Muscle of leg (tissue), 16 donors: ENCODE measurements at places on chromosomes 5 and 9. TPM values are rescaled to one million over a fixed set of nuclear protein-coding genes. Genes with fewer than 3 reads are reported as not detected.

Gene FOXD4L6
- not detected for polyA plus RNA-seq

Gene SLC25A2
- polyA plus RNA-seq = not detected

Gene PCDHB16
- polyA plus RNA-seq = 2.9 TPM

Gene CCDC180
- 11.3 TPM for polyA plus RNA-seq

Gene PCDHGA3
- 0.98 TPM for polyA plus RNA-seq

Gene SLC22A4
- polyA plus RNA-seq = 3.2 TPM

Gene ADGRD2
- polyA plus RNA-seq = not detected

Gene NSMF
- 24.6 TPM for polyA plus RNA-seq

Gene RIGI
- 5.2 TPM for polyA plus RNA-seq

Gene ROPN1L
- polyA plus RNA-seq = not detected

Gene ECSCR
- polyA plus RNA-seq = 39.8 TPM

Gene LRRC19
- polyA plus RNA-seq = 0.09 TPM

GRCh38 chr5:98455665-98456064 is 317.8 kb upstream of the RGMB start:
- no peak for DNase-seq

DNA sequence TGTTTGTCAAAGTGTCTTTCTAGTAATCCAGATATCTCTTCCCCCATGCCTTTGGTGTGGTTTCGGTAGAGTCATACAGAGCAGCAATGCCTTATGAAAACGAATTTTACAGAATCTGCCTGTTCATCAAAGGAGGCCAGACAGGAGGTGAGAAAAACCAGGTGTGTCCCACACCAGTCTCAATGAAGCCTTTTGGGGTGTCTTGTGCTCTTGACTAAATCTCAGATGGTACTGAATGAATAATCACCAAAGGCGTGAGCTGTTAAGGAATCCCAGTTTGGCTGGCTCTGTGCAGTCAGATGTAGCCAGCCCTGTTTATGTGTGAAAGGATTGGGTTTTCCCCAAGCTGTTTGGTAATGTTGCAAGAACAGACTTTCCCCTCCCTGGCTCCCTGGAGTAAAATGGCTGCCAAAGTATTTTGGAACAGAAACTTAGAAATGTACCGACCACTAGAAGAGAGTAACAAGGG is 70.8 kb upstream of the CDKN2B start:
- peak; percentile 67 for DNase-seq

DNA sequence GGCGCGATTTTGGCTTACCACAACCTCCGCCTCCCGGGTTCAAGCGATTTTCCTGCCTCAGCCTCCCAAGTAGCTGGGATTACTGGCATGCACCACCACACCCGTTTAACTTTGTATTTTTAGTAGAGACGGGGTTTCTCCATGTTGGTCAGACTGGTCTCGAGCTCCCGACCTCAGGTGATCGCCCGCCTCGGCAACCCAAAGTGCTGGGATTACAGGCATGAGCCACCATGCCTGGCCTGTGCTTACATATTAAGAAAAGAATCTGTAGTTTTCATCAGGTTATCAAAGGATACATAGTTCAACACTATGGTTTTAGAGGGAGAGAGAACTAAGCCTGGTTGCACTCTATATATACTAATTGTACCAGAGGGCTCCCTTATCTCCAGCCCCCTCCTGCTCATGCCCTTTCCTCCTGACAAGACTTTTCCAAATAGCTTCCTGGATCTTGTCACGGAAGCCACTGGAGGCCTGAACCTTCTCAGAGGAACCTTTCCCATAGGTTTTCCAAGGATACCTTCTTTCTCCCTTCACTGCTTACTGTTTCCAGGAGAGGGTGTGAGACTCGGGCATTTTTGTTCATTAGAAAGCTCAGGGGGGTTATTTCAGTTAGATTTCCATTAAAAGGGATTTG is 53.1 kb downstream of the SLC44A1 start:
- no peak for DNase-seq

- no peak for DNase-seq
Observed at GRCh38 chr5:34464829-34465228, 191.3 kb upstream of the RAI14 start.

DNA sequence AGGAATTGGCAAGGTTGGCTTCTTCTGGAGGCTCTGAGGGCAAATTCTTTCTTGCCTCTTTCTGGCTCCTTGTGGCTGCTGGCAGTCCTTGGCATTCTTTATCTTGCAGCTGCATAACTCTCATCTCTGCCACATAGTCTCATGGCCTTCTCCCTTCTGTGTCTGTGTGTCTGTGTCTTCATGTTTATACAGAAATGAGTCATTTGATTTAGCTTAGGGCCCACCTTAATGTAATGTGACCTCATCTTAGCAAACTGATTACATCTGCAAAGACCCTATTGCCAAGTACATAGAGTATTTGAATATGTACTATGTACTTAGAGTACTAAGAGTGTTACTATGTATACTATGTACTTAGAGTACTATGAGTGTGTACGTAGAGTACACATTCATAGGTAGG is 122.5 kb downstream of the RFK start:
- no peak for DNase-seq

DNA sequence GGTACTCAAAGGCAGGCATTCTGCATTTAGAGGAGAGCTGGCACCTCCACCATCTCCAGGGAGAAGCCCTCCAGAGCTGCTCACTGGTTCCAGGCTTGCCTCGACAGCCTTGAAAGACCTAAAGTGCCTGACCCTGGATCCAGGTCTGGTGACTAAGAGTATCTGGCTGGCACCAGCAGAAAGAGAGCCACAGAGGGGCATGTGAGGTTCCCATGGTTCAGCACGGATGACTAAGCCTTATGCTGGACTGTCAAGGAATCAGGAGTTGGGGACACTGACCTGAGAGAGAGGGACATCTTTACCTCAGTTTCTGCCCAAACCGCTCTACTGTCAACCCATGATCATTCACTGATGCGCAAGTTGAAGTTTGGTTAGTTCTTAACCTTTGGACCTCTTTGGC is 3.0 kb downstream of the ACTL7A start:
- no peak for DNase-seq

DNA sequence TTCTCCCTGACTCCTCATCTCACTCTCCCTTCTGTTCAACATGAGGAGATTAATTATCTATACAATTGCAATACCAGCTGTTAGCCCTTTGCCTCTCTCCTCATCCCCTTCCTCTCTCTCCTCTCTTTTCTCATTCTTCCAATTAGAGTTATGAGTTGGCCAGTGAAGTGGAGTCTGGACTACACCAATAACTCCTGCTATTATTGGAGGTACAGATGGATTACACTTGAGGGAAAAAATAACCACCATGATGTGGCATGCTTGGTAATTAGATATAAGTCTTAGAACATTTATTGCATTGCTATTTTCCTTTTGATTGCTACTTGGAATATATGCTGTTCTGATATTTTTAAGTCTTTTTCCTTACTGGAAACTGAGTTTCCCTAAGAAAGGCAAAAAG is 159.2 kb downstream of the FRMD3 start:
- DNase-seq = no peak

DNA sequence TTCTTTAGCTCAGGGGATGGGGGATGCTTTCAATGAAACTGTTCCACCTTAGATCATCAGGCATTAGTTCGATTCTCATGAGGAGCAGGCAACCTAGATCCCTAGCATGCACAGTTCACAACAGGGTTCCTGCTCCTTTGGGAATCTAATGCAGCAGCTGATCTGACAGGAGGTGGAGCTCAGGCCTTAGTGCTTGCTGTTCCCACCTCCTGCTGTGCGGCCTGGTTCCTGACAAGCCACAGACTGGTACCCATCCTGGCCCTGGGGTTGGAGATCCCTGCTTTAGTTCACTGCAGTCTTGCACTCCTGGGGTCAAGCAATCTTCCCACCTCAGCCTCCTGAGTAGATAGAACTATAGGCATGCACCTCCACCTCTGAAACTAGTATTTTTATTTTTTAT is 1369.8 kb upstream of the NUDT12 start:
- DNase-seq = no peak

DNA sequence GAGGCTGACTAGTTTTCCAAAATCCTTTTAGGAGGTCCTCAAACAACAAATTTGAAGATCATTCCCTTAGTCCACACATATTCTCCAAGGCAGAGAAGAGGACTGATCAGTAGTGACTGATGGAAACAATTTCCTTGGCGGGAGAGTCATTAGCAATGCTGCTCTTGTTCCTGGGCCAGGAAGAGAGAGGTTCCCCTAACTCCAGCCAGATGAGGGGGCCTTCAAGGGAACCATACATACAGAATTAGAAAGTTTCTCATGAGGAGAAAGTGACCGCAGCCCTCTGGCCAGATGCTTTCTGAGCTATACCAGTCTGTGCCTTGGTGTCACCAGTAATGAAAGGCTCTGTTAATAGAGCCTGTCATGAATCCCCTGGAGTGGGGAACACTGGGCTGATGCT is 539.4 kb downstream of the BNC2 start:
- peak; percentile 85 for DNase-seq

GRCh38 chr5:84589926-84590325 is 205.2 kb upstream of the EDIL3 start:
- no peak for DNase-seq

GRCh38 chr5:19605846-19606407 is 382.1 kb downstream of the CDH18 start:
- DNase-seq = no peak

GRCh38 chr5:133792655-133793054 is 175.8 kb downstream of the C5orf15 start:
- DNase-seq = peak; percentile 46

DNA sequence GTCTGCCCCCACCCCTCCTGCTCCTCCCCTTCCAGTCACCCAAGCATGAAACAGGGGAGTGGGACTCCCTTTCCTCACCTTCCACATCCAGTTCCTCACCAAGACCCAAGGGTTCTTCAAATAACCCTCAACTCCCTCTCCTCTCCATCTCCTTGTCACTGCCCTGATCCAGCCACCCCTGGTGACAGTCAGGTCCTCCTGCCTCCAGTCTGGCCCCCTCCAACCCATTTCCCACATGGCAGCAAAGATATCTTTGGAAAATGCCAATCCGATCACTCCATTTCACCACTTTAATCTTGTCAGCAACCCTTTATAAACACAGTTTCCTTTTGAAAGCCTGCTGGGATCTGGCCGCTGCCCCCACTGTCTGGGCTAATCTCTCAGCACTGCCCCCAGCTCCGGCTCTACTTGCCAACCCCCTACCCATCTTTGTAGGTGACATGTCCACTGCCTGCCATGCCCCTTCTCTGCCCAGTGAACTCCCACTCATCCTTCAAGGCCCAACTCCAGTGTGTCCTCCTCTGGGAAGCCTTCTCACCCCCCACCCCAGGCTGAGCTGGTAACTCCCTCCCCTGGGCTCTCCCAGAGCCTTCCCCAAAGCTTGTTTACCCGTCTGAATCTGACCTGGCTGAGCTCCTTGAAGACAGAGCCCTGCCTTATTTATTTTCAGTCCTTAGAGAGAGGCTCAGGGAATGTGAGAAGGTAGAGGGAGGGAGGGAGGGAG is 781 bp upstream of the MYOZ3 start:
- DNase-seq = peak; percentile 23

GRCh38 chr5:6753851-6754250 is 40.6 kb downstream of the TENT4A start:
- DNase-seq = no peak

GRCh38 chr5:172530406-172530805 is 76.1 kb upstream of the SH3PXD2B start:
- DNase-seq = no peak

DNA sequence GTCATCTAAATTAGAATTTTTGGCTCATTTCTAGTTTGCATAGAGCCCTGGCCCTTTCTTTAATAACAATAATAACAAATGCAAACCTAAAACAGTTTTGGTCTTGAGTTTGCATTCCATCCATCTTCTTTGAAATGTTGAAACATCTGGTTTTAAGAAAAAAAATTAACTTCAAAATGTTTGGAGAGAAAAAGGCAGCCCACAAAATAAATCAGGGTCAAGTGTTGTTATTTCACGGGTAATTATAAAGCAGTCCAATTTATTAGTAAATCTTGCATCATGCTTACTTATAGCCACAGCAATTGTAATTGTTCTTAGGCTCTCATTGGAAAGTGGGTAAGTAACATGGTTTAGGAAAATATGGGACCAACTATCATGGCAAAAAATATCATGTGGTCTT is 247.0 kb upstream of the MEF2C start:
- DNase-seq = no peak

- DNase-seq = no peak
Observed at GRCh38 chr5:150139334-150139733, 16.3 kb downstream of the PDGFRB start.

DNA sequence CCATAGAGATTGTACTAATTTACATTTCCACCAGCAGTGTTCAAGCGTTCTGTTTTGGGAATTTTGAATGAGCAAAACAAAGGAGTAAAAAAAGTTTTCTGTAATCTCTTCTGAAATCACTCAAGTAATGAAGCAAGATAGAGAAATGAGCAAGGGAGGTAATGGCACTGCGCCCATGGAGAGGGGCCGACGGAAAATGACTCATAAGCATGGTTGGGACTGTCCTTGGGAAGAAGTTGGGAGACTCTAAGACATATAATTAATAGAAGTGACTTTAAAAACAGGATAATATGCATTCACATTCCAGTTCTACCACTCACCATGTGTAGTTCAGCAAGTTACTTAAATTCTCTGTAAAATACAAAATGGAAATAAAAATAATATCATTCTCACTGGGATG is 62.5 kb upstream of the C5orf46 start:
- no peak for DNase-seq

DNA sequence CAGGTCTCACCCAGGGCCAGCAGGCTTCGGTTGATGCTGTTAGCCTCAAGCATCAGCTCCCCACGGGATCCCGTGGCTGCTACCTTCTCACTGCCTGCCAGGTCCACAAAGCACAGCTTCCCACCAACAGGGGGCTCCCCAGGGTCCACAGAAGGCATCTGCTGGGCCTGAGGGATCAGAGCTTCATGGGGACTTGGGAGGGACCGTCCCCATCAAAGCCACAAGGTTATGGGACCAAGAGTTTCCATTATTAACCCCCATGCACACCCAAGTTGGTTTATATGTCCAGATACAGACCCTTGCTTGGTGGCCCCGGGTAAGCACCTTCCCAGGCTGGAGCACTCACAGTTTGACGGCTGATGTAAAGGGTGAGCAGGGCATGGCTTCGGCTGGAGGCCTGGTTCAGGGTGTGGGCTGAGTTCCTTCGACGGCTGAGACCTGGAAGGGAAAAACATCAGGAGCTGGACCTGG is 3.0 kb downstream of the KIF12 start:
- no peak for DNase-seq

DNA sequence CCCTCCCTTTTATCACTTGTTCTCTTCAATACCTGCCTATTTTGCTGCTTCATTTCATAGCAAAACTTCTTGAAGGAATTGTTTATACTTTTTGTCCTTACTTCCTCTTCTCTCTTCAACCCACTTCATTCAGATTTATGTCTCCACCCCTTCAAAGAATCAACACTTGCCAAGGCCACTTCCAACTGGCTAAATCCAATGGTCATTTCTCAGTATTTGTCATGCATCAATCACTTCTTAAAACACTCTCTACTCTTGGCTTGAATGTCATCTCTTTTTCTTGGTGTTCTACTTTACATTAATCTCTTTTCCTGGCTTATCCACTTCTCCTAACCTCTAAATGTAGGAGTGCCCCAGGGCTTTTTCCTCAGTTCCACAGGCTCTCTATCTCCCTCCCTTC is 8.3 kb upstream of the FCHO2 start:
- no peak for DNase-seq

DNA sequence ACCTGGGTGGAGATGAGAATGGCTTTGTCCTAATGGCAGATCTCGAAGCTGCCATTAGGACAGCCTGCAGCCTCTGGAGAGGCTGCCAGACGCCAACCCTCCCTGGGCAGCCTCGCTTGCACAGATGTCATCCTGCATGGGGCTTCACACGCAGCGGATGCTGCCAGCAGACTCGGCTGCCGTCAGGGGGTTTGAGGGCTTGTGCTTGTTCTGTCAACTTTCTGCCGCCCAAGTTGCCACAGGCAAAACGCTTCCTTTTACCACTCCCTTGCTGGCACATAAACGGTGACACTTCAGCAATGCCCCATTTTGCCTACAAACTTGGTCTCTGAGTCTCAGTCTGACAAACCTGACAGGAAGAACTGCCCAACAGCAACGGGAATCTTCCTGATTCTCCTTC is 24.7 kb downstream of the DAP start:
- no peak for DNase-seq
